Placental pericyte (primary cell): ENCODE measurements at places on chromosomes 2 and 18. TPM values are rescaled to one million over a fixed set of nuclear protein-coding genes. Genes with fewer than 3 reads are reported as not detected.

GPR55 gene
- total RNA-seq, result under 0.01 TPM in 1 of 2 replicates, not detected in the other

ZNF521 gene
- 33.6 and 41.8 TPM in 2 replicates for total RNA-seq

TUBA3E gene
- total RNA-seq, result not detected in 2 replicates

SGPP2 gene
- not detected in 2 replicates for total RNA-seq

EIF2AK3 gene
- 25.6 and 45.1 TPM in 2 replicates for total RNA-seq
